AG09309 (cell line): ENCODE measurements at places on chromosomes 13 and 19.

- no peak for DNase-seq
These were observed 57.0 kb downstream of the PCDH20 start for GRCh38 chr13:61358599-61358998.

GRCh38 chr13:59734393-59734792 lies 429.3 kb downstream of the DIAPH3 start:
- DNase-seq = no peak

DNA sequence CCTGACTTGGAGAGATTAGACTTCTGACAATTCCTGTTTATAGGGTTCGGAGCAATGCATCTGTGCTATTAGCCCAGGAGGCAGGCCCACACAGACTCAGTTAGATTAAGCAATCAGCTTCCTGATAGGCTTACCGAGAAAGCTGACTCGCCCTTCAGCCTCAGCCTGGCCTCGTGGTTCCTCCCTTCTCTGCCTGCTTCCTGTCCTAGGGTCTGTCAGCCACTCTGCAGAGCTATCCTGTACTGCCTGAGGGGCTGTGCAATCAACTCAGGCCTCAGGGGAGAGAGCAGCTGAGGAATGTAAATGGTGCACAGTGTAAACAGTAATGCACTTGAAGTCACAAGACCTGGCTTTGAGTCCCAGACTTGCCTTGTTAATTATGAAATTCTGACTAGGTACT lies 30.7 kb downstream of the HTR2A start:
- peak; percentile 8 for DNase-seq

- DNase-seq = no peak
These were observed 86.9 kb downstream of the FGF9 start for GRCh38 chr13:21757763-21758162.

DNA sequence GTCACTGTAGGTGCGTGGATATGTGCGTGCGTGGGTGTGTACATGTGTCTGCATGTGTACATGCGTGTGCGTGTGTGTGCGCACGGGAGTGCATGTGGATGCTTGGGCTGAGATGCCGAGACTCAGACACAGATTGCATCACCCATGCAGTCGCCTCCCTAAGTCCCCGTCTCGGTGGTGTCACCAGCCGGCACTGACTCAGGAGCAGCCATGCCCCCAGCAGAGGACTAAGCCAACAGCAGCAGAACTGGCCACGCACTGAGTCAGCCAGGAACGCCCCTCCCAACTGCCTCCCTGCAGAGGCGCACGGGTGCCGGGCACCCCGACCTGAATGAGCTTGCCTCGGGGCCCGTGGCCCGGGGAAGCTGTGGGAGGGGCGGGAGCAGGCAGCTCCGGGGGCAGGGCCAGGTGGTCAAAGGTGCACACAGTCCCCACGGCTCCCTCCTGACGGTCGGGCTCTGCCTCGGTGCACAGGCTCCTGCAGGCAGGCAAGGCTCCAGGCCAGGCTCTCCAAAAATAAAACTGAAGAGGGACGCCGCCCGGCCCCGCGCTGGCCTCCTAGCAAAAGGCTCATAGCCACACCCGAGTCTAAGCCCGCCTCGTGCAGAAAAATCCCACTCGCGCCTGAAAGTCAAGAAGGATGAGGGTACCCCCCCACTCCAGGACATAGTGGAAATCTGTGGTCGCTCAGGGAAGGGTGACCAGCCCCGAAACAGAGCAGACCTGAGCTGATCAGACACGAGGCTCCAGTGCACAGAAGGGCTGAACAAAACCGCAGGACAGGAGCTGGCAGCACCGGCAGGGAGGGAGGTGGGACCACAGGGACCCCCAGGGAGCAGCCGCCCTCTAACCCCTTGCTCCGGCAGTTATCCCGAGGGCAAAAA lies 49.2 kb downstream of the GADD45B start:
- no peak for DNase-seq

GRCh38 chr13:46166947-46167610 lies 14.9 kb downstream of the LCP1 start:
- no peak for DNase-seq

DNA sequence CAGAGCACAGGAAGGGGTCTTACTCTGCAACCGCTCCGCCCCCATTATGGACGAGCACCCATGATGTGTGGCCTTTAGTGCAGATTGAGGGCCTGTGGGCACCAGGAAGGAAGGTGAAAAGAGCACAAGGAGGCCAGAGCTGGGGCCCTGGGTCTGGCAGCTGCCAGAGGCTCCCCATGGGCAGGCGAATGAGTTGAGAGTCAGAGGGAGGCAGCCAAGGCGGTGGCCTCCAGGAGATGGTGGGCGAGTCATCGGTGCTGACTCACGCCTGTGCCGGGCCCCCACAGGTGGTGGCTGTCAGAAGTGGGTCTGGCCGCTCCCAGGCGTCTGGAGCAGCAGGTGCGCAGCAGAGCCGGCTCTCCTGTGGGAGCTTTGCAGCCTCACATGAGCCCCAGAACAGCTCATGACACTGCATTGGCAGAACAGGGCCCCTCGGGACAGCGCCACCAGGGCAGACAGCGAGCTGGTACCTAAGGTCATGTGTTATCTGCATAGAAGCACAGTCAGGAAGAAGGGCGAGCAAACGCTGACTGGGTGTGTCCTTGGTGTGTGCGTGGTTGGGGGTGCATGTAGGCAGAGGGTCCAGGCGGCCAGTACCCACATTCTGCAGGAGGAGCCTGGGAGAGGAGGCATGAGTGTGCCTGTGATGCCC lies 68.8 kb downstream of the CHST8 start:
- no peak for DNase-seq

- no peak for DNase-seq
These were observed 5.4 kb downstream of the MADCAM1 start for GRCh38 chr19:501646-502045.

DNA sequence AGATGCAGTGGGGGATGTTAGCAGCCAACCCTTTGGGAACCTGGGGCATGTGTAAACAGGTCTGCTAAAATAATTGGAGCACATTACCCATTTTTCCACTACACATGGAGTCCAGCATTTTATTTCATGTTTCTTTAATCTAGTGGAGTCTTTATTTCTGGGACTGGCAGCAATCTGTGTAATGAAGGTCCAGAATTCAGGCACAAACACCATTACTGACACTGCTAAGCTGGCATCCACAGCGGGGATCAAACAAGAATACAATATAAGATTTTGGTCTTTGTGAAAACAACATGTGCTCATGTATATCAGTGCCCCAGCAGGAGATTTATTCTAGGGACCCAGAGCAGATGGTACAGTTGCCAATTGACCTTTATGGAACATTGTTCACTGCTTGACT lies 1587.0 kb upstream of the PRR20A start:
- no peak for DNase-seq

DNA sequence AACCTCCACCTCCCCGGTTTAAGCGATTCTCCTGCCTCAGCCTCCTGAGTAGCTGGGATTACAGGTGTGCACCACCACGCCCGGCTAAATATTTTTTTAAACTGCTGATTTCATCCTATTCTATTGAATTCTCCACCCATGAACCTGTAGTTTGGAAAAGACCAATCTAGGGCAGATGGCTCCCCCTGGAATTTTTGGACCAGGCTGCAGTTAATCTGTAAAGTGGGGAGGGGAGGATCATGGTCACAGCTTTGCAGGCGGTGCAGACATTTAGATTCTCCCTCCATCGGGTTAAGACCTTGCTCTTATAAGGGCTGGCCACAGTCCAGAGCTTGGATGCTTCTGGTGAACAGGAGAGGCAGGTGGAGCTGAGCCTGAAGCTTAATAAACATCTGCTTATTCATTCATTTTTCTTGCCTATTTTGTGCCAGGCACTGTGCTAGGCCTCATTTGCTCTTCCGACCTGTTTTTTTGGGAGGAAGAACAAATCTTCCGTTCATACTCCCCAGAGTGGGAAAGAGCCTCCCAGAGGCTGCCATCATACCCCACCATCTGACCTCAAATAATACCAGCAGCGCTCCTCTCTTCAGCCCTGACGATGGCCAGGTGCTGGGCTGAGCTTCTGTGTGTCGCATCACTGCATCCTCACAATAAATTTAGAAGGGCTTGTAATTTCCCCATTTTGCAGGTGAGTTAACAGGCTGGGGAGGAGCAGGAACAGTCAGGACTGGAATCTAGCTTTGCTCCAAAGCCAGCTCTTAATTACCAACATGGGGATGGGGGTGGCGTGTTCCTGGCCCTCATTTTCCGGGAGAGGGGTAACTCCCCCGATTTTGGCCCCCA lies 902 bp upstream of the CCDC106 start:
- no peak for DNase-seq

GRCh38 chr19:58098682-58098998 lies 609 bp upstream of the ZSCAN18 start:
- DNase-seq = no peak

DNA sequence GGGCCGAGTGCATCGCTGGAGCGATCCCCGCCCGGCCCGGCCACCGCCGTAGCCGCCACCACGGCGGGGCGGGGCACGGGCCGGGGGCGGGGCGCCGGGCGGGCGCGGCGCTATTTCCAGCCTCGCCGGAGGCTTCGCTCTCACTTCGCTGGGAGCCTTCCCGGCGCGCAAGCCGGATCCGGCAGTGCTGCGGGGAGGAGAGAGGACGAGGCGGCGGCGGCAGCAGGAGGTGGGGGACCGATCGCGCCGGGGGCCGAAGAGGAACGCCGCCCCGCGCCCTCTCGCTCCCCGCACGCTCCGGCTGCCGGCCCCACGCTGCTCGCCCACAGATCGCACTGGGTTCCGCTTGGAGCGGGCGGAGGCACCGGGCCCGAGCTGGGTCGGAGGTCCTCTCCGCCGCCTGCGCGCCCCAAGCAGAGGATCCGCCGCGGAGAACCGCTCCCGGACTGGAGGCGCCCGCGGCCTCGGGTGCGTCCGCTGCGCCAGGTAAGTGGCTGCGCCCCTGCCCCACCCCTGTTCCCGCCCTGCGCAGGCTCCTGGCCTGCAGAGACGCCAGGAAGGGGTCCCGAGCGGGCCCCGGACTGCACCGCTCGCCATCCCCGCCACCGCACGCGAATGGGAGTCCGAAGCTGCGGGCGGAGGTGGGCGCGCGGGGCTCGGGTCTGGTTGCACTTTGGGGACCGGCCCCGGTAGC lies at the start of gene CHST8:
Gene CHST8, plus strand, starts transcription at position 143 of the 694 bp plus-strand sequence. CDS start 67,309 bp downstream, outside the sequence.
- DNase-seq = no peak

GRCh38 chr13:97300871-97301270 lies 78.7 kb downstream of the MBNL2 start:
- DNase-seq = no peak
